ENCODE measurements at places on chromosomes 12 and 14.

DNA sequence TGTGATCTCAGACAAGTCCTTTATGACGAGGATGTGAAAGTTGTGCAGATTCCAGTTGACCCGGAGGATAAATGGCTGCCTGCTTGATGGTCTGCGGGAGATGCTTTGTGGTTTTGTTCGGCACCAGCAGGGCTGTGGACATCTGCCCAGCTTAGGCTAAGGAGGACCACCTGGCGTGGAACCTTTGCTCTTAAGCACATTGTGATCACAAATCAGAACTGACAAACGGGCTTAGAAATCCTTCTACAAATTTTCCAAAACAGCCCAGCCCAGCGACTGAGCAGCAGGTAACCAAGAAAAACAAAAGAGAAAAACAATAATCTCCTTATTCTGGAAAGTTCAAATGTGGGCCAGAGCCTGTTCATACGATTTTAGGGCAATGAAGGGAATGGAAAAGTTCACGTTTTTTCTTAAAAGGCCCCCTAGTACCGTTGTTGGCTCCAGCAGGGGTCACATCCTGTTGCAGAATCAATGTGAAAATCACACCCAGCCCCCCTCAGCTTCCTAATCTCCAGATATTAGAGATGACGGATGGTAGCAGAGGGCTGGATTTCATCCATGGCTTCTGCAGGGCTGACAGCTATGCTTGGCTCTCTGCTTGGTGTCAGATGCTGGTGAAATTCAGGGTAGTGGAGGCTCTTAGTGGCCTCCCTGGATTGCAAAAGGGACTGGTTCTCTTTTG is 81.1 kb upstream of the RFLNA start:
- DNase-seq: no peak

- DNase-seq: peak; percentile 9
Measured at GRCh38 chr14:36591482-36591881, 9.1 kb upstream of the NKX2-8 start.

DNA sequence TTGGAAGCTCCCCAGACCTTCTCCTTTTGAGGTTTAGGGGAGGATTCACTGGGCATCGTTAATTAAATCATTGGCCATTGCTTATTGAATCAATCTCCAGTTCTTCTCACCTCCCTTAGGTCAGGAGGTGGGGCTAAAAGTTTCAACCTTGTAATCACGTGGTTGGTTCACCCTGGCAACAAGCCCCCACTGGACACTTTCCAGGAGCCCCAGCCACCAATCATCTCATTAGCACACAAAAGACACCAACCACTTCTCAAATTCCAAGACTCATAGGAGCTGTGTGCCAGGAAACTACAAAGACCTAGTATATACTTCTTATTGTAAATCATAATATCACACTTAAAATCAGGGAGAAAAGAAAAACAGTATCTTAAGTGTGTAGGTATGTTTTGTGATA is 94.6 kb upstream of the PLEKHA5 start:
- no peak for DNase-seq

GRCh38 chr12:88419794-88420193 is 160.5 kb downstream of the KITLG start:
- DNase-seq: peak; percentile 22

- peak; percentile 79 for DNase-seq
Measured at GRCh38 chr14:55160989-55161388, 30.4 kb downstream of the DLGAP5 start.

- peak; percentile 96 for DNase-seq
Measured at GRCh38 chr12:96197503-96198272, 3.5 kb downstream of the ELK3 start.

GRCh38 chr12:22238211-22238610 is 96.3 kb downstream of the ST8SIA1 start:
- DNase-seq: no peak

GRCh38 chr12:10372559-10372958 is 17.3 kb downstream of the KLRK1 start:
- DNase-seq: no peak

DNA sequence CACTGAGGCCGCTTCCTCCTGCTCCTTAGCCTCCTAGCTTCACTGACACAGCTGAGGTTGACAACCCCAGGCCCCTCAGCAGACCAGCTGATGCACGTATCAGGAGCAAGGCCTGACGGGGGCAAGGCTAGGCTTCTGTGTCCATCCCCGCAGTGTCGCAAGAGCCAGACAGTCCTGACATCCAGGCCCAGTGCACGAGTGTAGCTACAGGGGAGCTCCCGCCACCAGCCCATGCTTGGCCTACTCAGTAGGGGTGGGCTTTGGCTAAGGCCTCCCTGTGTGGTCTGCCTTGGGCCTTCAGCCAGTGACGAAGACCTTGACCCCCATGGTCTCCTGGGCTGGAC is 179.1 kb downstream of the DPF3 start:
- no peak for DNase-seq

DNA sequence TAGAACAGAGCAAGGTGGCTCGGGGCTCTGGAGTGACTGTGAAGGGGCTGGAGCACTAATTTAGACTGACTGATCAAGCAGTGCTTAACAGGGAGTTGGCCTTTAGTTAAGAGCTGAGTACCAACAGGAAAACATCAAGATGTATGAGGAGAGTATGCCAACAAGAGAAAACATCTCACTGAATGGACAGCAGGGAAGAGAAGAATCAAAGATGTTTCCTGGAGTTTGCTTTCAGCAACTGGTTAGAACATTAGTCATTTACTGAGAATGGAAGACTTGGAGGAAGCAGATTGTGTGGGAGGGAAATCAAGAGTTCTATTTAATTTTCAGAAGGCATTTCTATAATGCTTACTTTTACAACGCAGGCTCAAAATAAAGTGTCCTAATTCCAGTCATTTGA is 259.3 kb downstream of the ADAMTS20 start:
- DNase-seq: peak; percentile 38
